ENCODE measurements at places on chromosomes 4 and X.

GRCh38 chr4:153467897-153468262 is 1.7 kb downstream of the TMEM131L start:
- no peak for DNase-seq

GRCh38 chr4:84727491-84727890 is 144.6 kb downstream of the CDS1 start:
- DNase-seq = no peak

DNA sequence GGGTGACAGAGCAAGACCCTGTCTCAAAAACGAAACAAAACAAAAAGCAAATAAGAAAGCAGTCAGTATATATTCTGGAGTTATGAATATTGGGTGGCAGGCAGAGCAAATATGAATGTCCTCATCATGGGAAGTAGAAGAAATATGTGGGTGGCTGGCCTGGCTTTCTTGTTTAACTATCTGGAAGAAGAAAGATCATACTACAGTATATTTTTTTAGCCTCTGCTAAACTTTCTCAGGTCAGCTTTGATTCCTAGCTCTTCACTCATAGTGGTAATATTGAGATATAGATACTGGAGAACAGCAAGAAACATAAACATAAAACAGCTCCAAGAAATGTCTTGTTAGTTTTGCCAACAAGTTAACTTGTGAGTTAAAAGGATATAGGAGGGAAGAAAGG is 192.5 kb downstream of the SOWAHB start:
- no peak for DNase-seq

DNA sequence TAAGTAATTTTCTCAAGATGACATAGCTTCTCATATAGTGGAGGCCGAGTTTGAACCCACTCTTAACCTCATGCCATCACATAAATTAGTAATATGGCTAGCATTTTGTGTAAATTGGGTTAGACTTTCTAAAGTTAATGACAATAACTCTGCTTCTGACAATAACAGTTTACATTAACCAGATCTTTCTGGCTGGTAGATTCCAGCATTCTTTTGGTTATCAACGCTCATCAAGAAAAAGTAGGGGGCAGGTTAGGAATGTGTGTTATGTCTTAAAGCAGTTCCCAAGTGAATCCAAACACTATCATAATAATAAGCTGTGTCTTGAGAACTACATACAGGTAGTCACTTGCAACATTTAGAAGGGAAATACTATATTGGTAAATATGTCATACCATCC is 162.5 kb downstream of the PRDM5 start:
- no peak for DNase-seq

DNA sequence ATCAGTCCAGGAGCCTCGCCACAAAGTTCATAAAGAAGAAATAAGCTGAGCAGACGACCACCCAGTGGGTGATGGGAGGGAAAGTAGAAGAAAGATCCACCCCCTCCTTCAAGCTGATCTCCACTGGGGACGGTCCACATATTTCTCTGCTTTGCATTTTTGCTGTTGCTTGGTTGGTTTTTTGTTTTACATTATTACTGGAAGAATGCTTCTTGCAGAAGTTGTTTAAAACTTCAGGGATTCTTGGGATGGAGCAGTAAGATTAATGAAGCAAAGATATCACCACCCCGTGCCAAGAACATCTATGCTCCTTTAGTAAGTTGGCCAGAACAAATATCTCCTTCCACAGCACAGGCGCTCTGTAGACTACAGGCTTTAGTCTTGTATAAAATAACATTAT is 30.1 kb downstream of the LGI2 start:
- no peak for DNase-seq

DNA sequence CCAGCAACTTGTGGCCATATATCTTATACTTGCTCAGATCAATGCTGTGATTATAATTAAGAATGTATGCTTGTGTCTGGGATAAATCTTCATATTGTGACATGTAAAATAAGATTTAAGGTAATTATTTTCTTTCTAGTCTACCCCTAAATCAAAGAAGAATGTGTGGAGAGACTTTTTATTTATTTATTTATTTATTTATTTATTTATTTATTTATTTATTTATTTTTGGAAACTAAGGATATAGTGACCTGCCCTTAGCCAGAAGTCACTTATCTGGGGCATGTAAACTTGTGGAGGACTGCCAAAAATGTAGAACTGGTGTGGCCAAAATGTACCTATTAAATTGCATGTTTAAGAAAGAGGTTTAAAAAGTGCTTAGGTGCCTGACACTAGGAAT is 144.3 kb downstream of the BEND2 start:
- no peak for DNase-seq

GRCh38 chrX:103310555-103311398 is at the start of gene BEX2:
Gene BEX2 (minus strand): TSS chrX:103310990. CDS start chrX:103309976, 1,014 bp downstream.
- DNase-seq = peak; percentile 2

- no peak for DNase-seq
Measured at GRCh38 chrX:65745427-65745826, 78.0 kb downstream of the MSN start.

DNA sequence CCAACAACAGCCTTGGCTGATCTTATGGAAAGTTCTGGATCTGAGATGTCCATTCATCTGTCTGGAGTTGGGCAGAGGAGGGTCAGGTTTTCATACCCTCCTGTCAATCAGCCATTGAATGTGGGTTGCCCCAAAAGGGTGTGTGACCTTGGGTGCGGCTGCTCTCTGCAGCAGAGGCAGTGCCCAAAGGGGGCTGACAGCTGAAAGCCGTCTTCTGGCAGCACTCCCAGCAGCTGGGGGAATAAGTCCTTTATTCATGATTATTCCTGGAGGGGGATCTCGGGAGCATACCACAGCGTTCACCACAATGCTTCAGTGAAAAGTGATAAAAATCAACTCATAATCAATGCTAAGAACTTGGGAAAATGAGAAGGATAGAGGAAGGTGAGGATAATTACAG is 54.7 kb downstream of the OTC start:
- DNase-seq = no peak

- DNase-seq = no peak
Measured at GRCh38 chr4:72410158-72410557, 158.9 kb downstream of the ADAMTS3 start.

GRCh38 chrX:42096265-42096920 is 173.0 kb upstream of the CASK start:
- no peak for DNase-seq

DNA sequence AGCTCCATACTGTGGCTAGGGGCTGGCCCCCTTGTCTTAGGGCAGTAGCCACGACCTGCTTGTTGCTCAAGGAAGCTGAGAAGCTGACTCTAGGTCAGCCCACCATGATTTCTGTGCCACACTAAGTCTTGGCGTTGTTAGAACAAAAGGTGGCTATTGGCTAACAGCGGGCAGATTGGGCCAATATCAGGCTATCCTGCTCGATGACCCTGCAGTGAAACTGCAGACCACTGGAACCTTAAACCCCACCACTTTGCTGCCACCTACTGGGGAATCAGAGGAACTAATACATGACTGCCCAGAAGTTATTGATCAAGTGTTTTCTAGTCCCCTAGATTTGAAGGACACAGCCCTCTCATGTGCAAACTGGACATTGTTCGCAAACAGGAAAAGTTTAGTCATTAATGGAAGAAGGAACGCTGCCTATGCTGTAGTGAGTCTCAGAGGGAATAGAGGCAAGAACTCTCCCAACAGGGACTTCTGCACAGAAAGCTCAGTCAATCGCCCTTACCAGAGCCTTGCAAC is 17.0 kb upstream of the PAPSS1 start:
- no peak for DNase-seq

- no peak for DNase-seq
Measured at GRCh38 chr4:95585016-95585695, 36.4 kb upstream of the UNC5C start.

- no peak for DNase-seq
Measured at GRCh38 chr4:6826781-6827508, 44.4 kb downstream of the KIAA0232 start.

- DNase-seq = no peak
Measured at GRCh38 chr4:169050881-169051760, 41.1 kb upstream of the CBR4 start.

- DNase-seq = no peak
Measured at GRCh38 chrX:39152106-39152649, 350.9 kb downstream of the MID1IP1 start.

- DNase-seq = no peak
Measured at GRCh38 chrX:20727447-20727846, 460.7 kb upstream of the RPS6KA3 start.

DNA sequence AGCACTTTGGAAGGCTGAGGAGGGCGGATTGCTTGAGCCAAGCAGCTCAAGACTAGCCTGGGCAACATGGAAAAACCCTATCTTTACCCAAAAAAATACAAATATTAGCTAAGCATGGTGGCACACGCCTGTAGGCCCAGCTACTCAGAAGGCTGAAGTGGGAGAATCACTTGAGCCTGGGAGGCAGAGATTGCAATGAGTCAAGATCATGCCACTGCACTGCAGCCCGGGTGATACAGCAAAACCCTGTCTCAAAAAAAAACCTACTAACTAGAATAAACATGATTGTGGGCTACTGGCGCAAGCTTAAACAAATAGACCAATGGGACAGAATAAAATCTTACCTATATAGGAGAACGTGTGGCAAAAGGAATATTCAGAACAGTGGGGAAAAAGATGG is 7.3 kb downstream of the CDKL2 start:
- DNase-seq = no peak

DNA sequence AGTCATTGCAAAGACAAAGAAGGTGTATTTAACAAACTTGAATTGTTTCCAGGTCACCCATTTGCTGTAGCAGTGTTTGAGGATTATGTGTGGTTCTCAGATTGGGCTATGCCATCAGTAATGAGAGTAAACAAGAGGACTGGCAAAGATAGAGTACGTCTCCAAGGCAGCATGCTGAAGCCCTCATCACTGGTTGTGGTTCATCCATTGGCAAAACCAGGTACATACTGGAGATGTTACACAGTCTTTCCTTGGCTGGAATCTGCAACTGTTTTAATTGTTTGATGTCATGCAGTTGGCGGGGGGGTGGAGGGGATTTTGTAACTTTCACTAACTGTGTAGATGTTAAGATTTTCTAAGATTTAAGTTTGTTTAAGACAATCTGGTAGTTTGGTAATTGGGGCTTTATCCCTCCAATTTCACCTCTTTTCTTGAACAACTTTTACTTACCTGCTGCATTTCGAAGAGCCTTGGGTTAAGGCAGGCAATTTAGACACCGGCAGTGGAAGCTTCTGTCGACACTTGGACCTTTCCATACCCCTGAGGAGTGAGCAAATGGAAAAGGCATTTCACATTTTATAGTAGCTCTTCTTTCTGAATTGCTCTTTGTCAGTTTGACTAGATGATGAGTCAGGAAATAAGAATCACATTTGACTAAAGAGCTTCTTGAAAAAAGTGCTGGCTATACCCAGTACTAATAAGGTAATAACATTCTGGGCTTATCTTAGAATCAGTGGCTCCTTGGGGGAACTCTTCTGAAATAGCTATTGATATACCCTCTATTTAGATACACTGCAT is 67.4 kb downstream of the EGF start:
- DNase-seq = no peak

- DNase-seq = no peak
Measured at GRCh38 chrX:68043713-68044438, 389.4 kb downstream of the OPHN1 start.

DNA sequence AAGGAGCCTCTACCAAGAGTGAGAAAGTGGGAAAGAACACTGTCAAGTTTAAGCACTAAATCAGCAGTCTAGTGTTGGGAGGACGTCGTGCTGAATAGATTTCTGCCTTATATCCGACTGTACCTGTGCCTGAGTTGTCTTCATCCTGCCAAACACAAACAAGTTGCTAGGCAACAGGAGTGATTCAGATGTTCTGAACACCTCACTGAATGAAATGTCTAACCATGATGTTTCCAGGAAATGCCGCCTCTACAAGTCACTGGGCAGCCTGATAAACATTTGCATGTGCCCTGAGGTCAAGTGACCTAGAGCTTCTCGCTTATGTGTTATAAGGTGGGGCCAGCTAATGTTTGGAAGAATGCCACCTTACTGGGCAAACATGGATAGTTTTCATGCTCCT is 37.9 kb downstream of the SGMS2 start:
- no peak for DNase-seq

GRCh38 chr4:8221476-8221875 is 22.4 kb downstream of the SH3TC1 start:
- DNase-seq = no peak

- DNase-seq = no peak
Measured at GRCh38 chr4:53119680-53120079, 246.2 kb downstream of the SCFD2 start.

DNA sequence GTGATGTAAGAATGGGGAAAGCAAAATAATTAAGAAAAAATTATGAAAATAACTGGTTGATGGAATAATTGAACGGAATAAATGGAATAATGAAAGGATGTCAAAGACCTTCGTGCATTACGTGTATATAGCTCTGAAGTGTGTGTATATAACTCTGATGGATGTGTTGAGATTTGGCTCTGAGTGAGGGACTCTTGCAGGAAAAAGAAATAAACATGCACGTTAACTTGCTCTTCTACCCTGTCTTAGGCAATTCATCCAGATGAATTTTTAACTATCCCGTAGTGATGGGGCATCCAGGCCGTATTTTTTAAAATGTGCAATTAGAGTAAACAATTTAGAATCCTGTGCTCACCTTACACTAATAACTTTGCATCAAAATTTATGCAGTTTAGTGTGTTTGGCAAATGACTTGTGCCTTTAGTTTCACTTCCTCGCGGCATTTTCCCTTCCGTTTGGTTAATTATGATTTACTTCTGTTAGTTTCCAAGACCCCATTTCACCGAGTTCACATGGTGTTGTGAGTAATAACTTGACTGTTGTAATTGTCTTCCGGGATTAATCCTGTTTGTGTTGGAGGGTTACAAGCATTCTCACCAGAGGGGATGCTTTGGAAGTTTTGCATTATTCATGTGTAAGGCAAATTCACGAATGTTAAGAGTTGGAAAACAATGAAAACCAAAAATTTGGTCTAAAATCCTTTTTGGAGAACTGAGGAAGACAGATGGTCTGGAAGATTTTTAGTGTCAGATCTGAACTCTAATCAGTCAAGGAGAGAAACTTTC is 256.5 kb upstream of the FAT1 start:
- DNase-seq = no peak

GRCh38 chr4:40857956-40858355 is 108.2 kb downstream of the NSUN7 start:
- no peak for DNase-seq

DNA sequence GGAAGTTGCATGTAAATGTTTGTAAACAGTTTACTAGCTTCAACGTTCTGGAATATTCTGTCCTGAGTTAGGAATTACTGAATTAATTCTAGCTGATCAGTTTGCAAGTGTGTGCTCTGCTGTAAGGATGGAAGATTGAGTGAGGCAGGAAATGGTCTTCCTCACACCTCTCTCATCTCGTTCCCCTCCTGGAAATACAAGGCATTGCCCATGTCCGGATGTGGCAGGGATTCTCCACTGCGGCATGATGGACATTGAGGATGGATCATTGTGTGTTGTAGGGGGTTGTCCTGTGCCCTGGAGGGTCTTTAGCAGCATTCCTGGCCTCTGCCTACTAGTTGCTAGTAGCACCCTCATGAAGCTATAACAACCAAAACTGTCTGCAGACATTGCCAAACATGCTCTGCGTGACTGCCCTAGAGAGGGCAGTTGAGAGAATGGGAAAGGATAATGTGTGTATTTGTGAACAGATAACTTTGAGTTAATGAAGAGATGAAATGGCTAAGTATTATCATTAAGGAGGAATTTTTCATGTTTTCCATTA is 12.6 kb downstream of the CA5B start:
- no peak for DNase-seq
